Caudate nucleus (tissue), 63 donors: ENCODE measurements at places on chromosomes 2 and 18.

- no peak for DNase-seq
These were observed 204.1 kb downstream of the CTIF start for GRCh38 chr18:48742706-48743475.

DNA sequence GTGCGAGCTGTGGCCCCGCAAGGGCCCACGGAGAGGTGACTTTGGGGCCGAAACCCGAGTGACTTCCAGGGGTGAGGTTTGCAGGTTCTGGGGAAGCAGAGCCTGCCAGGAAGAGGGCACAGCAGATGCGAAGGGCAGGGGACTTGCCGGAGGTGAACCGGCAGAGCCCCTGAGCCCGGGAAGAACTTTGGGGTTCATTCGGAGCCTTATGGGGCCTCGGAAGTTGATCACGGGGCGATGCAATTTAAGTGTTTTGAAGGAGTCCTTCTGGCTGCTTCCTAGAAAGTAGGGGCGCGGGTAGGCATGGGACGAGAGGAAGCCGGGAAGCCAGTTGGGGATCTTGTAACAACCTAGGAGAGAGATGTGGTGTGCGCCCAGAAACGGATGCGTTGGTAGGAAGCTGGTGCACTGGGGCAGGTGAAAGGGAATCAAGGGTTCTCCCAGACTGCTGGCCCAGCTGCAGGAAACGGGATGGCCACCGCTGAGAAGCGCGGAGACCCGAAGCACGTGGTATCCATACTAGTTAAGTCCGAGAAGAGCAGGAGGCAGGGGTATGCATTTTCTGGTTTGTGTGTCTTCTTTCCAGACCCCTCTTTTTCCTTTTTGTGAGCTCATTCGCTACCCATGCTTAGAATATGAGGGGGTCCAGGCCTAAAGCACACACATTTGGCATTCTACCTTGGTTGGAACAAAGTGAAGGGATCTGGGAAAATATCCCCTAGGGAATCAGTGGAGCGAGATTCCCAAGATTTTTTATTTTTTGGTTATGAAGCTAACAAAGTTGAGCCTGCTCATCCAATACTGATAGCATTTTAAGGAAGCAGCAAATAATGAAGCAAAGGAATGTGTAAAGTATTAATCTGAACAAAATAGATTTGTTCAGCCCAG is 758 bp downstream of the SCLY start:
- DNase-seq: no peak

DNA sequence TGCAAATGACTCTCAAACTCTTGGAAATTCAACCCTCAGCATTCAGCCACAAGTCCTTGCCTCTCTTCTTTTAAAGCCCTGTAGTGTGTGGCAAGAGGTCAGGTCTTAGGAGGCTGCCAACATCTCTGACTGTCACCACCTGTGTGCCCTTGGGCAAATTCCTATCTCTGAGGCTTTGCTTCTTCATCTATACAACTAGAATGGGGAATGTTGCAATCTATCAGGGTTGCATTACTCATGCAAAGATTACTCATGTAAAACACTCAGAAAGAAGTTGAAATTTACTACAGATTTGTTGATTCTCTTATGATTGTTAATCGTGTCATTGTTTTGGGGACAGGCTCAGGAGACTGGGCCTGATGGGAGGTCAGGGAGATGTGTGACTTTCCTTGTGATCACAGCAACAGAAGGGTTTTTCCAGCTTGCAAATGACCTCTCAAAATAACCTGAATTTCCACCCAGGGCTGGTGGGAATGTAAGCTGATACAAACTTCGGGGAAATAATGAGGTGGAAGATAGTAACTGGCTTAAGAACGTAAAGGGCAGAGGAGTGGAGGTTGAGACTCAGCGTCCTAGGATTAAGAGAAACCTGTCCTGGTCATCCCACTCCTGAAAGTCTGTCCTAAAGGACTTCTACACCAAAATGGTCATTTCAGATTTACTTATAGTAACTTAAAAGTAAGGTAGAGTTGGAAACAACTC is 32.1 kb upstream of the SIGLEC15 start:
- DNase-seq: no peak

DNA sequence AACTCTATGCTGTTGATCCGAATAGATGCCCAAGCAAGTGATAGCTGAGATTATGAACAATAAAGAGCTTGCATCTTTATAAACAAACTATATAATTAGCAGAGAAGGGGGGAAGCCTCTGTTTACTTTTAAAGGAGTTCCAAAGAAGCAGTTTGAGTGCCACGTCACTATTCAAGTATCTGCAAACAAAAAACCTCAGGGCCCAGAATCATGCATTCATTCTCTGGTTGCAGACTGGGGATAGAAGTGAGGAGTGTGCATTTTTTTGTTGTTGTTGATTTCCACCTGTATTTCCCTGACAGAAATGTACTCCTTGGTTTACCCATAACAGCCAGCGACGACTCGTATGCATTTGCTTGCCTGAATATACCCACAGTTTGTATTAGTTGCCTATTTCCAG is 264.3 kb downstream of the PTGR3 start:
- DNase-seq: no peak

- DNase-seq: no peak
These were observed 4.1 kb upstream of the ITPRIPL1 start for GRCh38 chr2:96320728-96321622.

GRCh38 chr18:23274638-23275482 is 139.6 kb downstream of the CABLES1 start:
- no peak for DNase-seq

GRCh38 chr18:386994-387393 is 113.5 kb downstream of the COLEC12 start:
- DNase-seq: no peak

- DNase-seq: no peak
These were observed 80.3 kb downstream of the RTP5 start for GRCh38 chr2:241949736-241950412.

DNA sequence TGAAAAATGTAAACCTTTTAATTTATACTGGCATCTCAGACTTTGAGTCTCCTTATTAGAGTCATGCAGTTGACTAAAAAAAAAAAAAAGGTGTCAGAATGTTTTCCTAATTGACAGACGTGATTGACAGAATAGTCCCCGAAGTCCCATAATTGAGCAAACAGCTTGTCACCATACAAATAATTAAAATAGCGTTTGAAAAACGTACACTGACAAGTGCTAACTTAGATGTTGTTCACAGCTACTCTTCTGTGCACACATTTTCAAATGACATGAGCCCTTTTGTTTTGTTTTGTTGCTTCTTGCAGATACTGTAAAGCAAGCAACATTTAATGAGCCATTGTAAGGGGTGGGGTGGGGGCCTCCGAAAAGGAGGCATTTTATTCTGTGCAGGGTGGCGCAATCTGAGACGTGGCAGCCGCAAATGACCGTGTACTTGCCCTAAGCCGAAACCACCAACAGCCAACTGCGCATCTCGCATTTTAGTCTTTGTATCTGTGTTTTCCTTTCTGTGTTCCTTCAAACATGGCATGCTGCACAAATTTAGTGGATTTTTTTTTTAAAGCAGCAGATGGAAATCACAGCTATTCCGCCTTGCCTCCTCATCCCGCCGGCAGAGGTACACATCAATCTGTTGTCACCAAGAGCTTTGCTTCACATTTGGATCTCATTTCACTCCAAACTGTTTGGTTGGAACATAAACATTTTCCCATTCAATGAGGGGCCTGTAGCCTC is 52.4 kb downstream of the LPIN1 start:
- no peak for DNase-seq

DNA sequence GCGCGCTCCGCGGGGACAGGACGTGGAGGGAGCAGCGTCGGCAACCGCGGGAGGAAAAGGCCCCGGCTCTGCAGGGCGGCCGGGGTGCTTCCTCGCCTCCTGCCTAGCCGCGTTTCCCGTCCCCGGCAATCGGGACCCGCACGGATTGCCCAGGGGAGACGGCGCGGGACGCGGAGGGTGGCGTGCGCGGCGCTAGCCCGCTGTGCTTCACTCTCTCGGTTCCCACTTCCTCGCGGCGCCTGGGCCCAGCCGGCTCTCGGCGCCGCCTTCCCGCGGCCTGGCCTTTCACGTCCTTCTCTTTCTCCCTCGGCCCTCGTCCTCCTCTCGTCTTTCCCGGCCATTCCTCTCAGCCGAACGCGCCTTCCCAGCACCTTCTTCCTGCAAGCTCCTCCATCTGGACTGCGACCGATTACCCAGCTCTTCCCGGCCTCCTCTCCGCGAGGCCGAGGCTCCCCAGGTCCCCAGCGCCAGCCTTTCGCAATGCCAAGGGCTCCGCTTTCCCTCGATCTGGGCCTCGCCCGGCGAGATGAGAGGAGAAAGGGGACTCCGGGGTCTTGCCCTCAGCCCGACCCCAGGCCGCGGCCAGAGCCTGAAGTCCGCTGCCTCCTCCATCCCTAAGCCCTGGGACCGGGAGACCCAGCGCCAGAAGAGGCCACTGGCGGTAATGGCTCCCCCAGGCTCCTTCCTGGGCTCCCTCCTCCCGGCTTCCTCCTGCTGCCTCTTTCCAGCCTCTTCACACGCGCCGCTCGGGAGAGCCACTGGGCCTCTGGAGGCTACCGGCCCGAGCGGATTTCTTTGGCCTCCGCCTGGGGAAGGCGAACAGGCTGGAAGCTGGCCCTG is 34.3 kb upstream of the ATP6V1B1 start:
- DNase-seq: no peak

DNA sequence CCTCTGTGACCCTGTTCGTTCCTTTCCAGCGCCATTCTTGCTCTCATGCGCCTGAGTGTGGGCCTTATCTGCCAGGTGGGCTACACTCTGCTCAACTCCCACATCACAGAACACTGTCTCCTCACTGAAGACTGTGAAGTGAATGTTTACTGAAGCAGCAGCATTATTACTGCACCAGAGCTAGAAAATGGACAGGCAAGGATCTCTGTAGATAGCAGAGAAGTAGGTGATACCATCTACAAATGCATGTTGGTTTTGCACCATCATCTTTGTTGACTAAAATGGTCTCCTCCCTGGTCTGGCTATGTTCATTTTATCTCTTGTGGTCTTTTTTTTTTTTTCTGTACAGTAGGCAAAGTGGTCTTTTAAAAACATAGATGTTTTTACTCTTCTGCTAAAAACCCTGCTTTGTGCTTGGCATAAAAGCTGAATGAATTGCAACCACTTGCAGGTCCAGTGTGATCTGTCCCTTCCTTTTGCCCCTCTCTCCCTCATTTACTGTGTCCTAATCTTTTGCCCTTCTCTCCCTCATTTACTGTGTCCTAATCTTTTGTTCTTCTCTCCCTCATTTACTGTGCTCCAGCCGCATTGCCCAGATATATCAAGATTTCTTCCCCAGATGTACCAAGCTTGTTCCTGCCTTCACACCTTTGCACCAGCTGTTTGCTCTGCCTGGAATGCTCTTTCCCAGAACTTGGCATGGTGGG is 35.4 kb downstream of the BABAM2 start:
- no peak for DNase-seq

DNA sequence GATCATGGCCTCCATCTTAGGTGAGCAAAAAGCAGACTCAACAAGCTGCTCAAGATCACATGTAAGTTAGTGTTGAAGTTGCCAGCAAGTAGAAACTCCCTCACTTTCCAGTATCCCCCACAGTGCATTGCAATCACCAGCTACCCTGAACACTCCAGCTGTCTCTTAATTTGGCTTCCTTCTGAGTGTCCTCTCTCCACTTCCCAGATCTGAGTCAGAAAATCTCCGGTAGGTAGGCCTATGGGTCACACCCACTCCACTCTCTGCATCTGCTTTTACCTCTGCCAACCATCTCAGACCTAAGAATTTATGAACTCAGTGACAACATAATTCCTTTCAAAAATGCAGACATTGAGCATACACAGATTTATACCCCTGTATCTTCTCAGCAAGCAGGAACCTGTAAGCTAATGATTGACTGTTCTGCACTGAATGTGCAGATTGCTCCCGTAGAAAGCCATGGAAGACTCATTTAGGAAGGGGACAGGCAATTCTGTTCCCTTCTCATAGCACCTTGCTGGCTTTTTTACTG is 656.9 kb downstream of the EPHA4 start:
- no peak for DNase-seq

DNA sequence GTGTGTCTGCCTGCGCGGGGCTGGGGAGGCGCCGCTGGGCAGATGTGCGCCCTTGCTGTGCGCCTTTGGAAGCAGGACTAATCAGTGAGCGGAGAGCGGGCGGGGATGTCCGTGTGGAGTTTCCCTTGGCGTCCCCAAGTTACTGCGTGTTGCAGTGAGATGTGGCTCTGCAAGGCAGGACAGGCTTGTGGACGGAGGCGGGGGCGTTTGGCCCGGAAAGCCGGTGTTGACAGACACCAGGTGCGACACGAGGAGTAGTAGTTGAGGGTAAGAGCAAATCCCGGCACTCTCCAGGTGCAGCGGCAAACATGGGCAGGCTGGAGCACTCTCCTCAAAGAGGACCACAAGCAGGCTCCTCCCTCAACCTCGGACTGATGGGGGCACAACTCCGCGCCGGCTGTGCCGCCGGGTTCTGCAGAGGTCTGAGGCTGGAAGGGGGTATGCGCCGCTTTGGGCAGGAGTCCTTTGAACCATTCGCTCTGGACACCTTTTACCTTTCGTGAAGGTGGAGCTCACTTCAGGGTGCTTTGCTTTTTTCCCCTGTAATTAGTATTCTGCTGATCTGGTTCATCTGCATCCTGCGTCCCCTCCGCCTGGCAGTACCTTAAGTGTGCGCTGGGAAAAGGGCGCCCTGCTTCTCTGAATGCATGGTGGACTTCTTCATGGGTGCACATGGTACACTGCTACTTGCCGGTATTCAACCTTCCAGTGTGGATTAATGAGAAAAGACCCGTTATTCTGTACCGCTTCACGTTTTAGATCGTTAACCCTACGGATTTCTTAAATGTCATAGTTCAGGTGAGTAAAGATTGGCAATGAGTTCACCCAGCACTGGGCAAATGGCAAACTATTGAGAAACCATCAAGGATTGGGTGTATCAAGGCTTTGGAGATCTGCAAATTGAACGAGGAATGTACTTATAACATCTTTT is 608 bp downstream of the CDH7 start:
- peak; percentile 32 for DNase-seq

- DNase-seq: no peak
These were observed 52.4 kb downstream of the AKAIN1 start for GRCh38 chr18:5144629-5145028.

DNA sequence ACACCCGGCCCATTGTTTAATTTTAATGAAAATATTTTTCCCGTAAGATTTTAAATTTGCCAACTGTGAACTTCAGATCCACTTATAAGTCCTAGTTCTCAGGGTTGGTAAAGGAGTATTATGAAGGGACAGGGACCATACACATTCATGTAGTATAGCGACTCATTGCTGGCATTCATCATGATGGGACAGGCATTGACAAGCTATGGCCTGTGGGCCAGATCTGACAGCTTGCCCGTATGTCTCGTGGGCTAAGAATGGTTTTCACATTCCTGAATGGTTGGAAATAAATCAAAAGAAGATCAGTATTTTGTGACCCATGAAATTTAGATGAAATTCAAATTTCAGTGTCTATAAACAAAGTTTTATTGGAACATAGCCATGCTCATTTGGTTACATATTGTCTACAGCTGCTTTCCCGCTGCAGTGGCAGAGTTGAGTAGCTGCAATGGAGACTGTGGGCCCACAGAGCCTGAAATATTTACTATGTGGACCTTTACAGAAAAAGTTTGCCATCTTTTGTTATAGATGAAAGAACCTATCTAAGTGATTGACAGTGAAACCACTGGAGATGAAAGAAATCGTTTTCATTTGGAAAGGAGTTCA is 4.1 kb downstream of the RAPGEF4 start:
- no peak for DNase-seq

- DNase-seq: no peak
These were observed 67.5 kb upstream of the RGPD5 start for GRCh38 chr2:109726379-109727270.
